ENCODE measurements at places on chromosomes 11 and 22.

DNA sequence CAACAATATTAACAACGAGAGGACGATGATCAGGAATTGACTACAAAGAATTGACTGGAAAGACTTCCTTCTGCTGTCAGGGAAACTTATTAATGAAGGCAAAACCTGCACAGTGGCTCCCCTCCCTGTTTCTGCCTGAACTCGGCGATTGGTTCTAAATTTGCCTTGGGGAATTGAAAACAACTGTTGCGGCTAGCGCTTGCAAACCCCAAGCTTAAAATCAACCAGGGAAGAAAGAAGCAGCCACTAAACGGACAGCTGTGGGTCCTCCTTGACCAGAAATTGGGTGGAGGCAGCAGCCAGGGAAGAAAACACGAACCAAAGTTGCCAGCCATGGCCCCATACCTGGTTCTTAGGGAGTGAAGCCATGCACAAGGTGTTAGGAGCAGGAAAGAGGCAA, 383.5 kb upstream of the CADM1 start:
- no peak for DNase-seq

DNA sequence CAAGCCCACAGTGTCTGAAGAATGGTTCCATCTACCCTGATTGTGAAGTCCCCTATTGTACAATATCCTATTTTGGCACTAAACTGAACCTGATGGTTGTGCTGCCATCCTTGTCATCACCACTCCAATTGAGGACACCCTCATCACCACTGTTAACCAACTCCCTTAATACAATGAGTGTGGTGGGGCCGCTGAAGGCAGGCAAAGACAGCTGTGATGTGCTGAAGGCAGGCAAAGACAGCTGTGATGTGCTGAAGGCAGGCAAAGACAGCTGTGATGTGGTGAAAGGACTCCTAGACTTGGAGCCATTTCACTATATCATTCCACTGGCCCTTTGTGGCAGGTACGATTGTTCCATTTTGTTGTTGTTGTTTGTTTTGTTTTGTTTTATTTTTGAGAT, 481.6 kb downstream of the SOX6 start:
- DNase-seq: no peak

GRCh38 chr11:1233351-1234053, 10.6 kb downstream of the MUC5B start:
- no peak for DNase-seq

DNA sequence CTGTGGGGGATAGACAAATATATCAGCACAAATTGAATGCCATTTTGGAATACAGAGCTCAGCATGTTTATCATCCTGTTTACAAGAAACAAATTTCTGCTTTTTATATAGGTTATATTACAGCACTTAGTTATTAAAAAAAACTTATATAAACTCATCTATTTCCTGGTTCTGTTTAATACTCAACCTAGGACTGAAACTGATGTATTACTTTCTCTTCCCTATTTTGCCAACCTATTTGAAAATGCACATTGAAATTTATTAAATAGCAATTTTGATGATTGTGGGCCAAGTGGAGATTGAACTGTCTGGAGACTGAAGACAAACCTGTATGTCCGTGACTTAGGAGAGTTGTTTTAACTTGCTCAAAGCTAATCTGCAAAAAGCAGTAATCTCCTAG, 288.3 kb upstream of the ANO3 start:
- no peak for DNase-seq

- DNase-seq: no peak
Measured at GRCh38 chr22:27146866-27147633, 489.7 kb downstream of the MIAT start.

GRCh38 chr22:38784856-38785255, 9.1 kb downstream of the DNAL4 start:
- DNase-seq: no peak

GRCh38 chr22:26995235-26995634, 337.8 kb downstream of the MIAT start:
- DNase-seq: no peak

- DNase-seq: no peak
Measured at GRCh38 chr11:20351751-20352262, 11.7 kb upstream of the HTATIP2 start.

DNA sequence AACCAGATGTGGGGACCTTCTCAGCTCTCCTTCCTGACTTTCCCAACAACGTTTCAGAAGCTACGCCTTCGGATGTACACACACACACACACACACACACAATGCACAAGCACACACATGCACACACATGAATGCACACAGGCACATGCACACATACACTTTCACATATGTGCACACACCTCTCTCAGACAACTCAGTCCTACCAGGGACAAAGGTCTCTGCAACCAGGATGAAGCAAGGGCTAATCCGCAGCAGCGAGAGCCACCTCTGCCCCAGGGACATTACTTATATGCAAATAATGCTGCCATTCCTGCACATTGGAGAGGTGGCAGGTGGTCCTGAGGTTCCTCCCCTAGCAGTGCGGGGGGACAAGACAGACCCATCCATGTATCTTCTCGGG, 27.4 kb upstream of the LINC01488 start:
- no peak for DNase-seq
